ENCODE measurements at places on chromosomes 1 and 21.

GRCh38 chr1:226659641-226660040 lies 79.4 kb downstream of the ITPKB start:
- no peak for DNase-seq

GRCh38 chr1:13478692-13479091 lies 35.1 kb downstream of the LRRC38 start:
- DNase-seq = no peak

GRCh38 chr1:110783292-110783918 lies 89.5 kb upstream of the CD53 start:
- peak; percentile 56 for DNase-seq

GRCh38 chr1:230280906-230281413 lies 145.2 kb downstream of the PGBD5 start:
- no peak for DNase-seq

DNA sequence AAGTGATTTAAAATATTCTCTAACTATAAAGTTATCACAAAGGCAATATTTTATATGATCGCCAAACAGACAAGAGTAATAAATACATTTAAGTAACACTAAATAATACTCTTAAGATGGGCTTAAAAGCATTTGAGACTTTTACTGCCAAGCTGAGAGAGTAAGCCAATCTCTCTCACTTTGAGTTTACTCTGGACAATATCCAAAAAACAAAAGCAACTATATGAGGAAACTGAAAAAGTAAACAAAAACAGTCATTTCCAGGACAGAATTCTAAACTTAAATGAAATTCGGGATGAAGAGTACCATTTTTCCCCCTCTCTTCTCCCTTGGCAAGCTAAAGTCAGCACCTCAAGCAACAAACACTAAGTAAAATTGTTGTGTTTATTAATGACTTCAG lies 173.2 kb downstream of the COP1 start:
- no peak for DNase-seq

- no peak for DNase-seq
Observed at GRCh38 chr1:3736131-3736561, 16.1 kb upstream of the CCDC27 start.

GRCh38 chr1:22284236-22284635 lies 141.3 kb upstream of the WNT4 start:
- DNase-seq = no peak

DNA sequence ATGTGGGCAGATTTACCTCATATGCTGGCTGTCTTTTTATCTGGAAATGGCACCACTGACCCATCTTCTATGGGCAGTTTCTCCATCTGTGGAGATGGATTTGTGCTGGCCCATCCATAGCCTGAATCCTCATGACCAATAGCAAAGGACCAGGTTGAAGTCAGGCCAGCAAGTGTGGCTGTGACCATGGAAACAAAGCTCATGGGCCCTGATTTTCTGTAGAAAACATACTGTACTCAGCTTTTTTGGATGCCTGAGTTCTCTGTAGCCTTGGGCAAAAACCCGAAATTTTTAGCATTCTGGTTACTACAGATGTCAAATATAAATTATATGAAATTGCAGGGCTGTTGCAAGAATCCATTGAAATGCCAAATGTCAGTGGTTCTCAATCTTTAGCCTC lies 155.0 kb downstream of the PLXNA2 start:
- no peak for DNase-seq

- DNase-seq = no peak
Observed at GRCh38 chr1:54421101-54421504, 14.9 kb upstream of the SSBP3 start.

- DNase-seq = no peak
Observed at GRCh38 chr1:2867861-2868260, 66.4 kb upstream of the TTC34 start.

DNA sequence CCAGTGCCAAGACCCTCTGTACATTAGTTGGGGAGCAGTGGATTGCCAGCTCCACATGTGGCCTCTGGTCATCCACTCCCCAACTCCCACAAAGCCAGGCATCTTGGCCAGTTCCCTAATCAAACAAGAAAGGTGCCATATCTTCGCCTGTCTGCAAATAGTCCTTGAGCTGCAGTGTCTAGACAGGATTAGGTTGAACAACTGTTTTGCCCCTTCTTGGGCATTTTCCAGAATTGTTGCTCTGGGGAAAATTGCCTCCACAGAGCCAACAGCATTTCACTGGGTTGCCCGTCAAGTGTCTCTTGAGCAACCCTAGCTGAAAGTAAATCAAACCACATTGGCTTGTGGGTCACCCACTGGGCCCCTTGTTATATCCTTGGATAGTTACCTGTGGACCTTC lies 109.3 kb downstream of the GDAP2 start:
- no peak for DNase-seq

GRCh38 chr1:32470431-32470830 lies 5.6 kb downstream of the ZBTB8B start:
- DNase-seq = no peak

DNA sequence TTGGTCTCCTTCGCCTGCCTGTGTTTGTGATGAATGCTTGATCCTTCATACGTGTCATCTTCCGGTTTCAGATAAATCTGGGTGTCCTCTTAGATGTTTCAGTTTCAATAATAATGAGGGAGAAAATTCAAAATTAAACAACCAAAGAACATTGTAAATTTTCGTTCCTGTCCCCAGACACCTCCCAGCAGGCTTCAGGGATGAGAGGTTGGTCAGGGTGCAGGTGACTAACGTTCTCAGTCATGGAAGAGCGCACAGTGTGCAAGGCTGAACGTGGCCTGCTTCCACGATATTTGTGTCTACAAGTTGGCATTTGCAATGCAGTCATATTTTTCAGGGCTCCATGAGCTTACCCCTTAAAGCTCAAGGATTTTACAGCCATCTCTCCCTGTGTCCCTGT lies 147.1 kb upstream of the ARHGEF16 start:
- no peak for DNase-seq

DNA sequence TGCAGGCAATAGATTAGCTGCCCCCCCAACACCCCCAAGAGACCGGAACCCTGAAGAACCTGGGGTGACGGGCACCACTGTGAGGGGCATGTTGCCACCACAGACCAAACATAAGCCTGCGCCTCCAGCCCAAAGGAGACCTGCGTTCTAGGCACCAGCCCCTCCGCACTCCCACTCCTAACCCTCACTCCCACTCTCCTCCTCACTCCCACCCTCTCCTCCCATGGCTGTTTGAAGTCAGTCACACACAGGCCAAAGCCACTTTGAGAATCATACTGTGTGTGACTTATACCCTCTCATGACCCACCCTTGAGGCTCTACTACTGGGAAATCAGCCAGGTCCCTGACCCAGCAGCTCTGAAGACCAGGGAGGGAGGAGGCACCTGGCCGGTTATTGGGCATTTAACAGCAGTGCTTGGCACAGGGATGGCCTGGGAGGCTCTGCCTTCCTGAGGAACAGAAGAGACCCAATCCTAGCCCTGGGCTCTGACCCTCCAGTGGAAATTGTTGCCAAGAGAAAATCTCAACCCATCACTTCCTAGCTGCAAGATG lies 43.5 kb downstream of the FBXO2 start:
- DNase-seq = no peak

GRCh38 chr1:168755800-168756418 lies 26.9 kb upstream of the DPT start:
- DNase-seq = no peak

GRCh38 chr1:87278825-87279535 lies 49.7 kb upstream of the LMO4 start:
- DNase-seq = no peak

Measured in kidney capillary endothelial cell (primary cell).